Stimulated activated CD4-positive, alpha-beta T cell treated with anti-CD3 and anti-CD28 coated beads, Interleukin-1b, Interleukin-23, amount 100 ng/mL, for 4 hours (primary cell): ENCODE measurements at places on chromosomes 7 and 10.
A peak's percentile ranks its signal among the peaks of the same experiment; 100 is the strongest.

- no peak for DNase-seq
Observed at GRCh38 chr7:46814516-46815250, 767.2 kb downstream of the TNS3 start.

GRCh38 chr10:123463698-123464097 lies 202.5 kb upstream of the GPR26 start:
- DNase-seq, result no peak

- no peak for DNase-seq
Observed at GRCh38 chr7:85583131-85583953, 396.5 kb upstream of the SEMA3D start.

DNA sequence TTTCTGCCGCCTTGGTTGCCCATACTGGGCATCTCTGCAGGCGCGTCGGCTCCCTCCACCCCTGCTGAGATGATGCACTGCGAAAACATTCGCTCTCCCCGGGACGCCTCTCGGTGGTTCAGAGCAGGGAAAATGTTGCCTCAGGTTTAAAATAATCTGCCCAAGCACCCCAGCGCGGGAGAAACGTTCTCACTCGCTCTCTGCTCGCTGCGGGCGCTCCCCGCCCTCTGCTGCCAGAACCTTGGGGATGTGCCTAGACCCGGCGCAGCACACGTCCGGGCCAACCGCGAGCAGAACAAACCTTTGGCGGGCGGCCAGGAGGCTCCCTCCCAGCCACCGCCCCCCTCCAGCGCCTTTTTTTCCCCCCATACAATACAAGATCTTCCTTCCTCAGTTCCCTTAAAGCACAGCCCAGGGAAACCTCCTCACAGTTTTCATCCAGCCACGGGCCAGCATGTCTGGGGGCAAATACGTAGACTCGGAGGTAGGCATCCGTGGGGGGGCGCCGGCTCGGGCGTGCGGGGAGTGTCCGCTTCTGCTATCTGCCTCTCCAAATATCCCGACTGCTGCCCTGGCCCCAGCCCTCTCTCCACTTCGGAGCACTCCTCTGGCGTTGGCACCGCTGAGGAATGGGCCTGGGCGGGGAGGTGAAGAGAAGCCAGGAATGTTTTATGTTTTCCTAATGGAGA lies at the start of gene CAV1:
Gene CAV1 (plus strand): TSS at position 428 of the 689 bp plus-strand sequence. CDS start 27 bp downstream, at position 455.
- DNase-seq, result no peak

- no peak for DNase-seq
Observed at GRCh38 chr10:118694848-118695247, 59.9 kb downstream of the CACUL1 start.

DNA sequence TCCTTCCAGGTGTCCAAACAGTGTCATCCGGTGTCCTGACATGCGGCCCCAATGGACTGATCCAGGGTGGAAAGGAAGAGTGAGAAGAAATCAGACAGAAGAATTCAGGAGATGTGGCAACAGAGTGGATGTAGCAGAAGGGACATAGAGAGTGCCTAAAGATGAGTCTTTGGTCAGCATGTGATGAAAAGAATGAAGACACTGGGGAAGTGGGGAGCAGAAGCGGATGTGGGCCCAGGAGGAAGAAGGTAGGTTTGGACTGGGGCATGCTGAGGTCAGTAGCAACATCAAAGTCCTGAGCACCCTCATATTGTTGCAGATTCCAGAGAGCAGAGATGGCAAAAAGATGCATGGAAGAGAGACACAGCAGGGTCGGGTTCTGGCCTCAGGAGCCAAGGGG lies 71.8 kb upstream of the STEAP1B start:
- no peak for DNase-seq

- DNase-seq, result no peak
Observed at GRCh38 chr10:29048506-29048905, 240.4 kb upstream of the LYZL1 start.

DNA sequence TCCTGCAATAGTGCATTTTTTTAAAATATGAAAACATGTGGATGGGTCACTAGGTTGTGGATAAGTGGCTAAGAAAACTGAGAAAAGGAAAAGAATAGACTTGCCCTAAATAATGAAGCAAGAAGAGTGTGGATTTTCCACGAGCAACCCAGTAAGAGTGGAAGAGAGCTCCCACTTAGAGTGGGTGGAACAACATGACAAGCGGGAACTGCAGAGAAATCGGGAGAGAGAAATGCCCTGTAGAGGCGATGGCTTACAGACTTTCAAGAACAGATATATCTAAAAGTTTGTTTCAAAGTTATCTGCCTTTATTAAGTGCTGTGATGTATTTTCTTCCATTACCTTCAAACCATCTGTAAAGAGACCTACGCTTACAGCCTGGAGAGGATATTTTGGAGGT lies 26.1 kb upstream of the NRG3 start:
- no peak for DNase-seq

DNA sequence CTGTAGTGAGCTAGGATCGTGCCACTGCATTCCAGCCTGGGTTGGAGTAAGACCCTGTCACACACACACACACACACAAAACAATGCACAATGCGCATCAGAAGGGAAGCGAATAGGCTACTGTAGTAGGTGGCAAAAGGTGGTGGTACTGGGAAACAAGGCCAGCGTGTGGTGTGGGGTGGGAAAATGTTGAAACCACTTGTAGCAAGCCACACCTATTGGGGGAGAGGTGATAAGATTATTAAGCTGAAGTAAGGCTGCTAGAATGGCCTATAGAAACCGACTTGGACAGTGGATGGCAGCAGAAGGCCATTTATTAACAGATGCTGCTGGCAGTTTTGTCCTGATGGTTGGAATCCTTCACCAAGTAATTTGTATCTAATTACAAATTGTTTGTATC lies 7.2 kb upstream of the CHCHD1 start:
- DNase-seq, result no peak

- no peak for DNase-seq
Observed at GRCh38 chr10:15758618-15759017, 38.9 kb upstream of the ITGA8 start.

GRCh38 chr7:6536262-6537260 lies 14.7 kb downstream of the GRID2IP start:
- no peak for DNase-seq

DNA sequence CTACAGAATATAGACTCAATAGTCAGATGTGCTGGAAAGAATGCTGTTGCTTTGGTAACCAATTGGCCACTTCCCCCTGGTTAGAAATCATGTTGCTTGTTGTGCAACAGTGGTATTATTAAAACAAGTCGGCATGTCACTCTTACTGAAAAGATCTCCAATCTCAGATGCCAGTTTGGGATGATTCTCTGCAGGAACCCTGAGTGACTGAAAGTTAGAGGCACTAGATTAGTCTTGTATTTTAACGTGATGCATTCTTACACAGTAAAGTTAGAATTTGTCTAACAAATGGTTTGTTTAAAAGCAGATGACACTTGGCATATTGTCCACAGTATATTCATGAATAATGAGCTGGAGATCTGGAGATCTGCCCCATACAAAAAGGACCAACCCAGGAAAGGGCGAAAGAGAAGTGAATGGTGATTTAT lies 287.6 kb downstream of the TWIST1 start:
- DNase-seq, result no peak

DNA sequence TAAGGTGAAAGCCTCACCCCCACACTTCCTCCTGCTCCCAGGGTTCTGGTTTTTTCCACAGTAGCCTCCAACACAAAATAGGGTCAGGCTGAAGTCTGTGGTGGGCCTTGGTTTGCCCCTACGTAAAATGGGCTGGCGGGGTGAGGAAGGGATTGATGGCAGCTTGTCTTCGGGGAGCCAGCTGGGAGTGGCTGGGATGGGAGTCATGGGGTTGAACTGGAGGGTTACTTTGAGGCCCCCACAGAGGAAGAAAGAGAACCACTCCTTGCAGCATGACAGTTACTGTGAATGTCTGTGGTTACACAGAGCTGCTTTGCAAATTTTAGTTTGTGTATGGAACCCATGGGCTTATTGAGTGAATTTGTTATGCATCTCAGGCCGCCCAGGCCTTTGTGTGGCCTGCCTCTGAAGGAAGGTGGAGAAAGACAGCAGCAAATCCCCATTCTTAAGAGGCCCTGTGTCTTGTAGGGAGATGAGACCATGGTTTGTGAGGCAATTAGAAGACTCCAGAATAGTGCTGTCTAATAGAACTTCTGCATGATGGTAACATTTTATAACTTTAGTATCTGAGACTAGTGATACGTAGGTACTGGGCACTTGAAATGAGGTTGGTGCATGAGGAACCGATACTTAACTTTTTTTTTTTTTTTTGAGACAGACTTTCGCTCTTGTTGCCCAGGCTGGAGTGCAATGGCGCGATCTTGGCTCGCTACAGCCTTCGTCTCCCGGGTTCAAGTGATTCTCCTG lies 8.1 kb downstream of the TRIM8 start:
- DNase-seq, result no peak

DNA sequence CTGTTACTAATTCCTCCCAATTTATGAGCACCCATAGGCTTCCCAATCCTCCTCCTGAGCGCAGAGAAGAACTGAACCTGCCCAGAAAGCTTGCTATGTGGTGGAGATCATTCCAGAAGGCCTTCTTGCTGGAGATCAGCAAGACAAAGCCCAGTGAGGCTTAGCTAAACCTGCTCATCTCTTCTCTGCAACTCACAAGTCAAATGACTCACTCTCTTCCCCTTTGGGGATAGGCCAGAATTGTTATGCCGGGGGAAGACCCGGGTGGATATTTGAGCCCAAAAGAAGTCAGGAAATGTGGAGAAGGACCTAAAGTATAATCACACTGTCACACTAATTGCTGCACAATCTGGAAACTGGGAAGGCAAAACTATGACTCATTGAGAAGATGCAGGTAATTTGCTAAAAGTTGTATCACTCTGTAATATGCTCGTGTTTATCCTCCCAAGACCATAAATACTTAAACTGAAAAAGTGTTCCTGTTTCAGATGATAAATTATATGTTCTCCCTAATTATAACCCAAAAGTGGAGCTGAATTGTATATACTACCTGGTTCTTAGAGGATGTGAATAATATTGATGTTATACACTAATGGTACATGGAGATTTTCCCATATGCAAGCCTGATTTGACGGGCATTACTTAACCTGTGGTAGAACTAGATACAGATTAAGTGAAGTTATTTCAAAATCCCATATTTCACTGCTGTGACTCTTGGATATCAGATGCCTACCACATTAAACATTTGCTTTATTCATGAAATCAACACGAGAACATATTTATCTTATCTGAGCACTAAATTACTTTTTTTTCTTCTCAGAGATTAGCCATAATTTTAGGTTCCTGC lies 6.4 kb downstream of the NEBL start:
- DNase-seq, result no peak

DNA sequence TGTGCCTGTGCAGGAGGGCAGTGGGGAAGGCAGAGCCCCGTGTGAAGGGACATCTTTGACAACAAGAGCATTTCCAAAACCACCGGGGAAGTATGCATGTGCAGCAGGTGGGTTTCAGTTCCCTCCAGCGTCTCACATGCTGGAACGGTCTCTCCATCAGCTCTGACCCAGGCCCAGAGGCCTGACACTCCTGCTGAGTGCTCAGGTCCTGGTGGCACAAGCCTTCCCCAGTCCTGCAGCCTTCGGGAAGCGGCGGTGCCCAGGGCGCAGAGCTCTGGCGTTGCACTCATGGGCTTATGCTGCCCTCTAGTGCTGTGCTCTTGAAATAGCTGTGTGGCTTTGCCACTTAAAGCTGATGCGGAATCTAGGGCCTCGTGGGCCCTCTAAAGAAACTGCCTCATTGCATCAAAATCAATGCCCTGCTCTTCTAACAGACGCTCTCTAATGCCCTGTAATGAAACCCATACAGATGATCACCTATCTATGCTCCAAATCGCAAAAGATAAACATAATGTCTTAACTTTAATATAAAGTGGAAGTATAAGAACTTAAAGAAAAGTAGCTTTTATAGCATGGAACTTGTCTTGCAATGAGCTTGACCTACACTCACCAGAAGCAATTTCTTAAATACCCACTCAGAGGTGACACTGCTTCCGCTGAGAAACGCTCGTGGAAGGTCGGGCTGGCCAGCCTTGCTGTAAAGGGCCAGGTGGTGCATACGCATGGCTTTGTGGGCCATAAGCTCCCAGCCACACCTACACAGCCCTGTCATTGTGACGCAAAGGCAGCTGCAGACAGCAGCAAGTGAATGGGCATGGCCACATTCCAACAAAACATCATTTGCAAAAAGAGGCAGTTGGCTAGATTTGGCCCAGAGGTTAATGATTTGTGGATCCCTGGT lies 38.6 kb downstream of the CLRN3 start:
- peak; percentile 22 for DNase-seq

- DNase-seq, result no peak
Observed at GRCh38 chr10:79244841-79245504, 102.3 kb upstream of the PPIF start.

- DNase-seq, result no peak
Observed at GRCh38 chr10:113495553-113495952, 57.3 kb upstream of the HABP2 start.

- no peak for DNase-seq
Observed at GRCh38 chr10:93143281-93143680, 69.6 kb downstream of the CYP26A1 start.

DNA sequence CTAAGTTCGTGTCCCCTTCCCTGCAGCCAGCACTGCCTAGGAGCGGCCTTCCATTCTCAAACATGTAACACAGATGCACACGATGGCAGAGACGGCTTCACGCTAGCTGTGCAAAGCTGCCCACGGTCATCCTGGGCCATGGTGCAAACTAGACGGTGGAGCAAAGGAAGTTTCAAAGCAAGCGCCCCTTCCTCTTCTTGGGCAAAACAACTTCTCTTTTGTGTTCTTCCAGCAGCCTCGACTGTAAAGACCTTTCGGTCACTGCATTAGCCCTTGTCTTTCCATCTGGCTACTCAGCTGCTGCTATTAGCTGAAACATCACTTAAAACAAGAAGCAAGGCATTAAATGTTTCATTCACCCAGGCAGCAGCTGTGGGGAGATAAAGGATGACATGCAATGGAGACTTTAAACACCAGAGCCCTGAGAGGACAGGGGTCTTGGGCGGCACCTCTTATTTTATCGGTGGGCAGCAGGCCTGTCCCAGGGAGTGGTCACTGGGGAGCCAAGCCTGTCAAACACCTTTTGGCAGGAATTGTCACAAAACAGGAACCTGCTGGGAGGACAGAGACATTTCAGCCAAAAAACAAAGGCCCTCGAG lies 214.8 kb downstream of the KLF6 start:
- DNase-seq, result no peak

GRCh38 chr10:27359792-27360355 lies 119.3 kb upstream of the ACBD5 start:
- DNase-seq, result no peak

DNA sequence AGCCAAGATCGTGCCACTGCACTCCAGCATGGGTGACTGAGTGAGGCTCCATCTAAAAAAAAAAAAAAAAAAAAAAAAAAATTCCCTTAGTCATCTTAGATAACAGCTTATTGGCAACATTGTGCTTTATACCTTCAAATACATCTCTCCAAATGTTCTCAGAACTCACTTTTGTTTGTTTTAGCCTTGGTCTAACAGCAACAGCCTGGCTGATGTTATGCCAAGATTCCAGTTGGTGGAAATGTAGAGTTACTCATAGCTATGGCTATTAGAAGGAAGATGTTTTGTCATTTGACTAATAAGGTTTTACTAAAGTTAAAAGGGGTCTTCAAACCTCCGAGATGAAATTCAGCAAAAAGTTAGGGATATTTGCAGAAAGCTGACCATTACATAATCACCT lies 481.4 kb downstream of the NEBL start:
- no peak for DNase-seq

GRCh38 chr10:29681676-29682448 lies 47.1 kb upstream of the SVIL start:
- DNase-seq, result no peak
